Stimulated activated CD8-positive, alpha-beta memory T cell treated with anti-CD3 and anti-CD28 coated beads, Interleukin-7, amount 100 ng/mL, for 24 hours (primary cell): ENCODE measurements at places on chromosomes 13 and 19.

DNA sequence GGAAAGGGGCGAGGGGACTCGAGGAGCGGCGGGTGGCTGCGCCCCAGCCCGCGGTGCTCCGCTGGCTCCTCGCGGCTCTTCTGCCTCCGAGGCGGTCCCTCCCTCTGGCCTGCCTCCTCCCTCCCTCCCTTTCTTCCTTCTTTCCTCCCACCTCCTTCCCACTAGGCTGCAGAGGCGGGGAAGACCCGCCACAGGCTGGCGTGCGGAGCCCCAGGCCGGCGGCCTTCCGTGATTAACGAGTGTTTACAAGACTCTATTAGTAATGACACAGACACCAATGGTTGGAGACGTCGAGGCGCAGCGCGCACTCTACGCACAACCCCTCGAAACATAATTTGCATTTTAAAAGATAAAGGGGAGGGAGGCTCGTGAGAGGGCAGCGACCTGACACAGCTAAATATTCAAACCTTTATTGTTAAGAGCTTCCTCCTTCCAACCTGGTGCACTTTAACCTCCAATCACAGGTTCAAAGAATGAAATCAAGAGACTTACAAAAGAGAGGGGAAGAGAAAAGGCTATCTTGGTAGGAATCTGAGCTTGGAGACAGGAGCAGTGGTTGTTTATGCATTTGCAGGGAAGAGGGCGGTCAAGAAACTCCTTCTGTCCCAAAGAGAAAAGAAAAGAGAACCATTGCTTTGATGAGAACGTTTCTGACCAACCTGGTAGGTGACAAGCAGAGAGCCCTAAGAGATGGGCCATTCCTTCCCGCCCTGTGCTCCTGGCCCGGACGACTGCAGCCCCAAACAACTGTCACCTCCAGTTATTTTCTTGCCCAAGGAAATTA, at the start of gene CDX2:
Gene CDX2, minus strand, starts transcription at position 234 of the 784 bp plus-strand sequence. CDS start 309 bp downstream, outside the sequence.
- no peak for DNase-seq

- DNase-seq, result no peak
Measured at GRCh38 chr13:79781829-79782540, 301.0 kb downstream of the NDFIP2 start.

- DNase-seq, result no peak
Measured at GRCh38 chr19:34480971-34481841, at the start of gene WTIP. Gene WTIP (plus strand): TSS chr19:34481758. CDS start chr19:34481975, 217 bp downstream.

DNA sequence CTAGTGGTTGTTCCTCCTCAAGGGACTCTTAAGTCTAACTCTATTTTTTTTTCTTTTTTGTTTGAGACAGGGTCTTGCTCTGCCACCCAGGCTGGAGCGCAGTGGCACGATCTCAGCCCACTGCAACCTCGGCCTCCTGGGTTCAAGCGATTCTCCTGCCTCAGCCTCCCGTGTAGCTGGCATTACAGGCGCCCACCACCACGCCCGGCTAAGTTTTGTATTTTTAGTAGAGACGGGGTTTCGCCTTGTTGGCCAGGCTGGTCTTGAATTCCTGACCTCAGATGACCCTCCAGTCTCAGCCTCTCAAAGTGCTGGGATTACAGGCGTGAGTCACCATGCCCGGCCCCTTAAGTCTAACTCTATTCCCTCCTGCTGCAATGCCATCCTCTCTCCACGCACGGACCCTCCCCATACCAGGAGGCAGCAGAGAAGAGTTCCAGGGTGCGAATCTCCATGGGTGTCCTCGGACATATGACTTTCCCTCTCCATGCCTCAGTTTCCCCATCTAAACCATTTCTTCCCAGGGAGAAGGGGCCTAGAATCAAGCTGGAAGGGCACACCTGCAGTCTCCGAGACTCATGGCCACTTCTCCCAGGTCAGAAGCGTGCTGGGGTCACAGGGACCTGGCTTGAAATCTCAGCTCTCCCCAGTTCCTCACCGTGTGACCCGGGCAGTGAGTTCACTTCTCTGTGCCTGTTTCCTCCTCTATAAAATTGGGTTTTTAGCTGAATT, 6.0 kb upstream of the BCL3 start:
- no peak for DNase-seq

GRCh38 chr13:45361596-45362206, 20.7 kb upstream of the TPT1 start:
- DNase-seq, result no peak

GRCh38 chr19:10021863-10022262, 8.6 kb downstream of the RDH8 start:
- DNase-seq, result no peak

DNA sequence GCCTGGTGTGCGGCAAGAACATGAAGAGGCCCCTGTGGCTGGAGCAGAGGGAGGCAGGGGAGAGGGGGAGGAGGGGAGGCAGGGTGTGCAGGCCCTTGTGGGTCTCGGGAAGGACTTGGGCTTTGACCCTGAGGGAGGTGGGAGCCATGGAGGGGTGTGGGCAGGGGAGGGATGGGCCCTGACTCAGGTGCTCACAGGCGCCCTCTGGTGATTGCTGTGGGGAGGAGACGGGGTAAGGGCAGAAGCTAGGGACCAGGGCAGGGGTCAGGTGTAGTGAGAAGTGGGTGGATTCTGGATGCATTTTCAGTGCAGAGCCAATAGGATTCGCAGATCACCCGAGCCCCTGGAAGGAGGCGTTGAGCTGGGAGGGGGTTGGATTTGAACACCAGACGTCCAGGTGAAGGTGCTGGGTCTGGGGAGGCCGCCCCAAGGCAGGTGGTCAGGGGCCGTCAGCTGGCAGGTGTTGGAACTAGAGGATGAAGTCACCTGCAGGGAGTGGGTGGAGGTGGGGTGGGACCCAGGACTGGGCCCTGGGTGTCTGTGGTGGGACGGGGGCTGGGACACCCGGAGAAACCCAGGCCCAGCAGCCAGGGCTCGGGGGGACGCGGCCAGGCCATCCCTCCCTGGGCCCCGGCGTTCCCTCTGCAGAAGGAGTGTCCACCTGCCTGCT, 185.4 kb downstream of the KDM4B start:
- peak; percentile 21 for DNase-seq

DNA sequence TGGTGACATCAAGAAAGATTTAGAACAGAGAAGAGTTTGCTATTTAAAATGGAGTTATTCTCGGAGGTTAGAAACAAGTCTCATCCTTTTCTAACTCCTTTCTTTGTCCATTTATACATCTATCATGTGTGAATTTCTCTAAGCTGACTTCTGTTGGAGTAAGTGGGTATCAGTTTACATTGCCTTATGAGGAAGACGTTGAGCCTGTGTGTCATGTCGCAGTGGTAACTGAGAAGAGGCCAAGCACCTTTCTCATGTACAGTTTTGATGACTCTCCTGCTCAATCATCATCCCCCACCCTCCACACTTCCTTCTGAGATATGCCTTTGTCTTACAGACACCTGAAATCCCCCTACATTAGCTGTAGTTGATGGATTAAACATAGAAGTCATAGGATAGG, 624.8 kb downstream of the LIG4 start:
- DNase-seq, result no peak

GRCh38 chr13:44386913-44387556, 13.4 kb downstream of the SERP2 start:
- DNase-seq, result no peak

DNA sequence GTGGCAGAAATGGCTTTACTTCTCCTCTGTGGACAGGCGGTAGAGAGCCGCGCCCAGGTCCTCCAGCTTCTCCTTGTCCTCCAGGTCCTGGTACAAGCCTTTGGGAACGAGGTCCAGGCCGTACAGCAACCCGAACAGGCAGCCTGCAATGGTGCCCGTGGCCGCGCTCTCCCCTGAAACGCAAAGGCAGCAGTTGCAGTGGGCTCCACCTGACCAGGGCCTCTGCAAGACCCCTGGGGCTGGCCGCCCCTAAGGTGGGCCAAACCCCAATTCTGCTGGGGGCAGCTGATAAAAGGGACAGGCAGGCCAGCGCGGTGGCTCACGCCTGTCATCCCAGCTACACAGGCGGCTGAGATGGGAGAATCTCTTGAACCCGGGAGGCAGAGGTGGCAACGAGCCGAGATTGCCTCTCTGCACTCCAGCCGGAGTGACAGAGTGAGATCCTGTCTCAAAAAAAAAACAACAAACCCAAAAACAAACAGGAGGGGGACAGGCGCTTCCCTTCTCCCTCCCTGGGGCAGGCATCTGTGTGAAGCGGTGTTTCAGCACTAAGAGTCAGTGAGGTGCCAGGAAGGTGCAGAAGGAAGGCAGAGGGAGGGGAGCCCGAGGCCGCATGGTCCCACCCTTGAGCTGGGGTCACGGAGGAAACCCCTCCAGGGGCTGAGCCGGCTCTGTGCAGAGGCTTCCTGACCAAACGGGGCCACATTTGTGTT, 30.3 kb downstream of the ADPRHL1 start:
- DNase-seq, result no peak

- no peak for DNase-seq
Measured at GRCh38 chr13:48412881-48413351, at the start of gene LPAR6. Gene LPAR6 (minus strand): TSS chr13:48413113. CDS start chr13:48412423, 690 bp downstream.

GRCh38 chr13:83515268-83516015, 366.8 kb downstream of the SLITRK1 start:
- no peak for DNase-seq

GRCh38 chr19:18091217-18091608, 4.5 kb upstream of the IL12RB1 start:
- DNase-seq, result peak; percentile 64

- DNase-seq, result no peak
Measured at GRCh38 chr13:19606152-19606551, 27.3 kb upstream of the MPHOSPH8 start.

DNA sequence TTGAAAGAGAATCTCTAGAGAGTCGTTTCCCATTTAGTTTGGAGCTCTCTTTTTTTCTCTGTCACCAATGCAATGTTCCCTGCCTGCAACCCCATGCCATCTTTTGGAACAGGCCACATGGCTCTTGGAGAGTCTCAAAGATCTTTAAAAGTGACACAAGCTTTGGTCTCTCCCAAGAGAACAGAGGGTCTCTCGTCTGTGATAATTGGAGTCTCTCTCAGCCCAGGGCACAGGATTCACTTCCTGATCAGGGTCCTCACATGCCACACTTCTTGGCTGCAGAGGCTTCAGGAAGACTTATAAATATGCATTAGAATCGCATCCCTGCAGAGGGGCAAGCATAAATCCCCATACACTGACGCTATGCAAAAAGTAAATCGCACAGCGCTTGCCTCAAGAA, 240.5 kb downstream of the IRS2 start:
- DNase-seq, result no peak

GRCh38 chr13:97160421-97160820, 61.7 kb upstream of the MBNL2 start:
- no peak for DNase-seq

DNA sequence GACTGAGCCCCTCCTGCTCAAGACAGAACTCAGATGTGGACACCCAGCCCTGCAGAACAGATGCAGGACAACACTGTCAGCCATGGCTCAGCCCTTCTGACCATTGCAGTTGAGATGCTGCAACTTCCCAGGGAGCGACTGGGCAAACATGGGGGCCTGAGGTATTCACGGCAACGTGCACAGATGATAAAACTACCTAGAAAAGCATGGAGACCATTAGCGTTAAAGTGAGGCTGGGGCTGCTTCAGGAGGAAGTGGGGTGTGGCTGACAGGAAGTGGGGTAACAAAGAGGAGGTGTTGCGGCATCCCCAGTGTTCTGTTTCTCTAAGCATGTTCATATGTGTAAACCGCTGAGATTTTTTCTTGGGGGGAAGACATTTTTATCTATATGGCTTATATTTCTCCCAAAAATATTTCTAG, 1.3 kb upstream of the SIGLEC9 start:
- no peak for DNase-seq

DNA sequence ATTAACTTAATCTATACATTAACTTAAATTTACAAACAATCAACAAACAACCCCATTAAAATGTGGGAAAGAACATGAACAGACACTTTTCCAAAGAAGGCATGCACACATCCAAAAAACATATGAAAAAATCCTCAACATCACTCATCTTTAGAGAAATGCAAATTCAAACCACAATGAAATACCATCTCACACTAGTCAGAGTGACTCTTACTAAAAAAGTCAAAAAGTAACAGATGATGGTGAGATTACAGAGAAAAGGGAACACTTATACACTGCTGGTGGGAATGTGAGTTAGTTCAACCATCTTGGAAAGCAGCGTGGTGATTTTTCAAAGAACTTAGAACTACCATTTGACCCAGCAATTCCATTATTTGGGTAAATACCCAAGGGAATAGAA, 759.2 kb upstream of the SLITRK1 start:
- no peak for DNase-seq

DNA sequence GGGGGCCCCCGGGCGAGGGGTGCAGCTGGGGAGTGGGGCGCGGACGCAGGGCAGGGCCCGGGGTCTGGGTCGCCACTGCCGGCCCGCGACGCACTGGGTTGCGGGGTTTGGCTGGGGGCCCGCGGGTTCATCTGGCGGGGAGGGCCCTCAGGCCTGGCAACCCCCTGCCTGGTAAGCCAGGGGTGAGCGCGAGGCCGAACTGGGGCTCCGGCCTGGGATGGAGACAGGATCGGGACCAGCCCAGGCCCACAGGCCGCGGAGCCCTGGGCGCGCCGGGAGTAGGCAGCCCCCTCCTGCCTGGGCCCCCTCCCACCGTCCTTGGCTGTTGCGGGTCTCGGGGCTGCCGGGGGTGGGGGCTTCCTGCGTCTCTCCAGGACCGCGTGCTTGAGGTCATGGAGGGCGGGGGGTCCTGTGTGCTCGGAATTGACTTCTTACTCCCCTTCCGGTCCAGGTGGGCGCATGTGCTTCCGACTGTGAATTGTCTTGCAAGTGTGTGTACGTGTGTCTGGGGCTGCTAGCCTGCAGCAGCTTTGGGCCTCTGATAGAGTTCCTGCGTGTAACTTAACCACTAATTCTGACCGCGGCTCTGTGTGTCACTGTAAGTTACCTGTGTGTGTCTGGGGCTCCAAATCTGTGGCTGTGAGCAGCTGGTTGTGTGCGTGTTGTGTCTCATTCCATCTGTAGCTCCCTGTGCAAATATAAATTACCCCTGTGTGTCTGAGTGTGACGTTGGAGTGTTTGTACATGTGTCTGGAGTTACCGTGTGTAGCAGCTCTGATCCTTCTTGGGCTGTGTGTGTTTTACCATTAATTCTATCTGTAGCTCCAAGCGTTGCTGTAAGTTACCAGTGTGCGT, 751 bp downstream of the GRAMD1A start:
- peak; percentile 29 for DNase-seq

- no peak for DNase-seq
Measured at GRCh38 chr13:30869491-30869890, 36.6 kb upstream of the MEDAG start.
